ENCODE measurements at places on chromosomes 13 and 19.
A peak's percentile ranks its signal among the peaks of the same experiment; 100 is the strongest.

- no peak for DNase-seq
Observed at GRCh38 chr19:35714601-35715354, 3.0 kb upstream of the KMT2B start.

GRCh38 chr19:18697680-18698079, 14.2 kb downstream of the CRTC1 start:
- DNase-seq = no peak

DNA sequence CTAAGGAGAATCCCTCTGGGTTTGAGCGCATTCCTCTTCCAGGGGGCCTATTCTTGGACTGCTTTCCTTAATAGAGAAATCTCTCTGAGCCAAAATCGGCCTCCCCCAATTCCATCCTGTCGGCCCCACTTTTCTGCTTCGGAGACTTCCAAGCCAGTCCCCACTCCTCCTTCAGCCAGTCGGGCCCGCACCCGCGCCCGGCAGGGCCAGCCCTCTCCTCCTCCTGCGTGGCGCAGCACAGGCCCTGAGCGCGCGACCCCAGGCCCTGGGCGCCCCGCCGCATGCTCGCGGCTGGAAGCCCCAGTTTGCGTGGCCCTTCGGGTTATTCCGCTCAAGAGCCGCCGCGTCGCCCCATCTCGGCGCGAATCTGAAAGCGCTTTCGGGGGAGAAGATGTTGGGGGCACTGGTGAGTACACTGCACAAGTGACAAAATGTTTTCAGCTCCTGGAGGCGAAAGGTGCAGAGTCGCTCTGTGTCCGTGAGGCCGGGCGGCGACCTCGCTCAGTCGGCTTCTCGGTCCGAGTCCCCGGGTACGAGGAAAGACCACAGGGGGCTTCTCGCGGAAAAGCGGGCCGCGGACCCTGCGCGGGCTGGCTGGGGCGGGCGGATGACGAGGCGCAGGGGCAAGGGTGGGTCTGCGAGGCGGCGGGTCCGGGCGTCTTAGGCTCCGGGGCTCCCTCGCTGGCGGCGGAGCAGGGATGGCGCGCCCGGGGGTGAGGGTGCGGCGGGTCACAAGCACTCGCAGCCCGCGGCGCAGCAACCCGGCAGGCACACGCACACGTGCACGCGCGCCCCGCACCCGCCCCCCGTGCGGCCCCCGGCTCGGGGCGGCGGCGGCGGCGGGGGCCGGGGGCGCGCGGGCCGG, at the start of gene IL17D:
Gene IL17D, plus strand, starts transcription at position 785 of the 865 bp plus-strand sequence. CDS start 303 bp downstream, outside the sequence.
- DNase-seq = peak; percentile 73

- no peak for DNase-seq
Observed at GRCh38 chr13:46665248-46665632, 112.3 kb downstream of the LRCH1 start.

DNA sequence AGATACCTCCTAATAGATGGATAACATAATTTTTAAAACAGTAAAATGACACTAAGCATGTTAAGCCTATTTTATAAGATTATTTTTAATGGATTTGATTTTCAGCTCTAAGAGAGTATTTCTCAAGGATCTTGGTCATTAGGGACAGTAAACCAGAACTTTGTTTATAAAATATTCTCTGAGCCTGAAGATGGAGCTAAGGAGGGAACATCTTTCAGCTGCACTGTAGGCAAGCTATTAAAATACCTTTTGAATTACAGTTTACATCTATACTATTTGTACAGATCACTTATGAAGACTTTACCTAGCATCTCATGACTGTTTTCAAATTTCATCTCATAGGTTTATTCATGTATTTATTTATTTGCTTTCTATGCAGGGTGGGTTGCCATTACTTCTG, 345.3 kb downstream of the MYO16 start:
- no peak for DNase-seq

DNA sequence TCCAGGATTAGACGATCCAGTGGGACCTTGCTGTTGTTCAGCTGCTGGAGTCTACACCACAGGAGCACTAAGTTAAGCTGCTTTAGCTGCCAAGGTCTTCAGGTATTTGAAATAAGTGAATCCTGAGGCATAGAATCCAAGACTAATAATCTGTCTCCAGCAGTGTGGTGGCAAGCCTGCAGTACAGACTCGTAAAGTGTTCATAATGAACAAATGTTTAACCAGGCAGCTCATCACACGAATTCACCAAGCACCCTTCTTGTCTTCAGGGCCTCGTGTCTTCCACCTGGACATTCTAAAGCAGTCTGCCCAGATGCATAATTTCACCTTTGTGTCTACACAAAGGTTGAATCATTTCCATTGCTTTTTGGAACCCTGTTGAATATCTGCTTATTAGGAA, 5.3 kb downstream of the ATP11A start:
- no peak for DNase-seq

DNA sequence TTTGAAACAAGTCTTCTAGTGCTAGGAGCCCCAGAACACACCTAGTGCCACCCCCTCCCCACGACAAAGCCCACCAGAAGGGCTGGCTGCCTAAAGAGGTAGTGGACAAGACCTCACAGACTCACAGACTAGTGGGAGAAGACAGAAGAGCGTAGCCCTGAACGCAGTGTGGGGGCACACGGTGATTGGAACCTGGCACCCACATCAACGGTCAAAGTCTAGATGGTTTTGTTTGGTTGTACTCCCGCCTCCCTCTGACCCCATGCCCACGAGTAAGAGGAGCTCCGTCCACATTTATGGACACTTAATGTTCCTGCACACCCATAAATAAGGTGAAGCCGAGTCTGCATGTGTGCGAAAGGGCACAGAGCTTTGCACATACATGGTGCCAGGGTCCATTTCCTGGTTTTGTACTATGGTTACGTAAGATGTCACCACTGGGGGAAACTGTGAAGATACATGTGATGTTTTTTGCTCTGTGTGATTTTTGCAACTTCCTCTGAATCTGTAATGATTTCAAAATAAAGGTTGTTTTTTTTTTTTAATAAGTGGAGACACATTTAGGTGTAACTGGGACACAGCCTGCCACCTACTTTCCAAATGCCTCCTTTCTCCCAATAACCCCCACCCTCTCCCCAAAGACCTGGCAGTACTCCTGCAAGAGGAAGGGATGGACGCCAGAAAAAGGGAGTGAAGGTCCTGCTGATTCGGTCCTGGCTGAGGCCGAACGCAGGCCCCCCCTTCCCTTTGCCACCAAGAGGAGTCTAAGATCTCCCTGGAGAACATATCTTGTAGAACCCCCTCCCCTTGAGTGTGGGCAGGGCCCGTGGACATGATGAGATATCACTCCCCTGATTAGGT, 72.8 kb downstream of the GNG7 start:
- DNase-seq = no peak

DNA sequence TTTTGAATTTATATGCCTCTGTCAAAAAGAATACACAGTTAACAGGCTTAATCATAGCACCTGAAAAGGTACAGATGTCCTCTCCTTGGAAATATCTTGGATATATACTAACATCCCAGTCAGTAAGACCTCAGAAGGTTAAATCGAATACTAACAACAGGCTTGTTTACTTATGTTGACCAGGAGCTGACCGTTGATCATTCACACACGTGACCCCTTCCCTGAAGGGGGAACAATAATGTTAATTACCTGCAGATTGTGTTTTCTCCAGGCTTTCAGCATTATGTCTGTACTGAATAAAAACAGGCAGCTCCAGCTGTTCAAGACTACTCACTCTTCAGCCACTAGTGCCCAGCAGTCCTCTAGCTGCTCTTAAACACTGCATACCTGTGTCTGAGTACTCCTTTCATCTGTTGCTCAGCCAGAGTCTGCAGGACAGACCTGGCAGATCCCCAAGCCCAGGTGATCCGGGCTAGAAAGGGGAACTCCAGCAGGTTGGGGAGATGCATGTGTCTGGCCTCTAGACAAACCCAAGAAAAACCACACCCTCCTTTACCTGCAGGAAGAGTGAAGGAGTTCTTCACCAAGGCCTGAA, 163.9 kb downstream of the RNF17 start:
- no peak for DNase-seq

GRCh38 chr13:88544836-88545235, 873.7 kb downstream of the SLITRK5 start:
- DNase-seq = no peak

GRCh38 chr13:102322211-102322610, 79.6 kb downstream of the FGF14 start:
- no peak for DNase-seq

DNA sequence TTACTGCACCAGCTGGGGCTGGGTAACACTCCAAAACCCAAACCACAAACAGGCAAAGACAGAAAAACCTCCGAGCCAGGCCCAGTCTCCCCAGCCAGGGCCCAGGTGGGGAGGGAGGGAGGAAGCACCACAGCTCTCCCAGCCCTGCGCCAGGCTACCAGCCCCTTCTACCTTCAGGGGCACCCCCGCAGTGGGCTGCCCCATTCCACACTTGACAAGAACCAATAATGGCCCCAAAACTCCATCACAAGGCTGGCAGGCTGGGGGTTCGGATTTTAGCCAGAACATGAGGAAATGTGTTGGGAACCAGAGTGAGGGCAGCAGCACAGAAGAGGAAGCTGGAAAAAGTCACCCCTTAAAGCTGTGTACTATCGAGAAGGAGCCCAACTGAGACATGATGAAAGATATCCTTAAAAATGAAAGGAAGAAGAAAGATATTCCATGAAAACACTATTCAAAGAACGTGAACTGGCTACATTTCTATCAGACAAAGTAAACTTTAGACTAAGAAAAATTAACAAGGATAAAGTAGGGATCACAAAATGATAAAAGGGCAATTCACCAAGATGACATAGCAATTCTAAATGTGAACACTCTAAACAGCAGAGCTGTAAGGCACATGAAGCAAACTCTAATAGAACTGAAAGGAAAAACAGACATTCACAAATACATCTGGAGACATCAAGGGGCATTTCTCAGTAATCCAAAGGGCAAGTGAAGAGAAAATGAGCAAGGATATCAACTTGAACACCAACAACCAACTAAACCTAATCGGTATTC, 12.9 kb downstream of the TUBGCP3 start:
- no peak for DNase-seq

GRCh38 chr13:113888701-113889330, 24.9 kb upstream of the GAS6 start:
- no peak for DNase-seq

DNA sequence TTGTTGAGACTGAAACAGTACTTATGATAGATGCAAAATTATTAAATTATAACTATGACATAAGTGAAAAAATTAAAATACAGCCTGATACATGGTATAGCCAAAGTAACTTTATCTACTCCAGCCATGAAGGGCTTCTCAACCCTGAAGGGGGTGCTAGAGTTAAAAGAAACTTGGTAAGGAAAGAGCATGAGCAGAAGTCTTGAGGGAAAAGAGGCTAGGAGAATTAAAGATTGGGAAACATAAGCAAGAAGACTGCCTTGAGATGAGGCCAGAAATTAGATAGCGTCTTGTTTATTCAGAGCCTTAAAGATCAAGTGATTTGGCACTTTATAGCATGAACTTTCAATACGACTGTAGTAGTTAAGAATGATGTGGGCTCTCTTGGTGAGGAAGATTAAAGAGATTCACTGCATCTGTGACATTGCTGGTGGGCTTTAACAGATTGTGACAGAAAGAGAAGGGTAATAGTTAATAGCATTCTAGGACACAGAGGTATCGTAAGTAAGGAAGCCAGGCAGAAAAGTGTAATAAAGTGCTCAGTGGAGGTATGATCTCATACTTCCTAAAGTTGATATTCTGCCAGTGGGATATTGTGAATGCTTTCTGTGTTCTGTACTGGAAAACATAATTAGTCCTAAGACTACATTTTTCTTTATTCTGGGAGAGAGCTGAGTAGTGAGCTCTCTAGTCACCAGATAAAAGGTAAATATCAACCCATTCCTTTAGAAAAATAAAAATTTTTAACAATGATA, 385.4 kb upstream of the PRR20A start:
- no peak for DNase-seq

DNA sequence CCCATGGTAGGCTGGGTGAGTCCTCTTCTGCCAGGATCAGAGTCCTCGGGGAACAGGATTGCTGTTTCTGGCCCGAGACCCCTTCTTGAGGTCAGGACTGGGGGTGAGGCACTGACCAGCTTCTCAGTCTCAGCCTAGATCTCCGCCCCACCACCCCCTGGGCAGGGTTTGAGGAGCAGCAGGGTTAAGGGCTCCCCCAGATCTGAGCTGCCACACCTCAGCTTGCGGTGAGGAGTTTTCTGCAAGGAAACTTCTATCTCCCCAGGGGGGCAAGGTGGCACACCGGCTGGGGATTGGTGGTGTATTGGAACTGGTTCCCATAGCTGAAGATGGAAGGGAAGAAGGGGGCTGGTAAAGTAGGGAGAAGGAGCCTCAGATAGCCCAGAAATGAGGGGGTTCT, 19.5 kb downstream of the CHST8 start:
- DNase-seq = no peak

DNA sequence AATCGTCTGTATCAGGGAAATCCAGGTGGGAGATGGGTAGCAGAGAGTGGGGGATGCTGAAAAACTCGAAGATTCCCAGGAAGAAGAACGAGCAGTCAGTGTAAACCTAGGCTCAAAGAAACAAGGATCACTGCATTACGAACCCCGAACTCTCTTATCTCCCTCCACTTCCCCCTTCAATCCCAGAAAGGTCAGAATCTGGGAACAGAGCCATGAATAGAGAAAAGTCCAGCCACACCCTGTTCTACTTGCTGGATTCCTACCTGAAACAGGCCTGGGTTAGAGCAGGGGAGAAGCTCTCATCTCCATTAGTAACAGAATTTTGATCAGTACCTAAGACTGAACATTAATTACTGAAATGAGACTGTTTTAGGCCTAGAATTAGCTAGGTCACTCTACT, 24.4 kb downstream of the EPSTI1 start:
- DNase-seq = no peak

GRCh38 chr19:10368101-10368803, 12.1 kb downstream of the TYK2 start:
- no peak for DNase-seq

DNA sequence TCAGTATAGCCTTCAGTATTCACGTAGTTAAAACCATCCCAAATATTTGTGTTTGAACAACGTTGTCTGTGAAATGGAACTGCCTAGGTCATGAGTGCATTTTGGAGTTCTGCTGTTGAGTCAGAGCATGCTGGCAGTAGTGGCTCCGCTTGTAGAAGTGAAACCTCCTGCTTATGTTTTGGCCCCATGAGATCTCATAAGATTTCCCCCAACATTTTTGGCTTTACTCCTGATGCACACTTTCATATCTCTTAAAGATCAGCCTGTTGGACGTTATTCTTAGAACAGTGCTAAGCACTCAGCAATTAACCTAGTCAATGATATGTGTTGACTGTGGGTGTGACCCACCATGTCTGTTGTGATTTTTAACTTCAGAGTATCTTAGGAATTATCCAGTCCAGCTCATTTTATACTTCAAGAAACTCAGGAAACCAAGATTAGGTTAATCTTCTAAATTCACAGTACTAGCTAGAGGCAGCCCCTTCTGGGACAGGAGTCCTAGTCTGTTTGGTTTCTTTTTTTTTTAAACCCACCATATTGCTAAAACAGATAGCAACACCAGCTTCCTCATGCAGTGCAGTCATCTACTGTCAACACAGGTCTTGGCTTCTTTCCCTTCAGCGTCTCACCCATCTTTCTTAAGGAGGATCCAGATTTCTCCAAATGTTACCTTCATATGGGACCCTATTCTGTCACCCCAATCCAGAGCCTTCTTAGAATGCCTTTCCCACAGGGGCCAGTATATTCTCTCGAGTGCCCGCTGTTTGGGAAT, 26.2 kb downstream of the RAP2A start:
- no peak for DNase-seq

Measured in stimulated activated effector memory CD8-positive, alpha-beta T cell treated with anti-CD3 and anti-CD28 coated beads, Interleukin-12 subunit alpha, Interleukin-12 subunit beta, amount 100 ng/mL, for 72 hours (primary cell).